SK-N-DZ (cell line): ENCODE measurements at places on chromosomes 13 and 19.

GRCh38 chr19:32254509-32254890 is 90.9 kb upstream of the ZNF507 start:
- DNase-seq = no peak

GRCh38 chr13:62847520-62847919 is 1431.9 kb upstream of the PCDH20 start:
- DNase-seq = no peak

GRCh38 chr13:112240076-112240475 is 136.1 kb upstream of the SPACA7 start:
- DNase-seq = no peak

DNA sequence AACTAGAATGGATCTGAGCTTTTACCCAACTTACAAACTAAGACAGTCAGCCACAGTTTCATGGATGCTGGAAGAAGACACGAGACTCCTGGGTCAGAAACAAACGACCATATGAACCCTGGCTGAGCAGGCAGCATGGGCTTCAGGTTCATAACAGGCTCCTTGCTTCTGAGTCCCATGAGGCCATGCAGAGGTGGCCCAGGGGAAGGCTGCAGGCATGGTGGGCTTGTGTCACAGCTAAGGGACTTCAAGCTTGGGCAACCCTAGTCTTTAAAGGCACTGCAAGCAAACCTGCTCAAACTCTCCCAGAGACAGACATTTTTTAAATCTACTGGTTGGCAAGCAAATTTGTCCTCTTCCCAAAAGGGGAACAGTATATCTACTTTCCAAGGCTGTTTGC is 5.1 kb upstream of the ARHGEF7 start:
- no peak for DNase-seq

GRCh38 chr13:96090240-96091101 is 564 bp downstream of the HS6ST3 start:
- DNase-seq = no peak

DNA sequence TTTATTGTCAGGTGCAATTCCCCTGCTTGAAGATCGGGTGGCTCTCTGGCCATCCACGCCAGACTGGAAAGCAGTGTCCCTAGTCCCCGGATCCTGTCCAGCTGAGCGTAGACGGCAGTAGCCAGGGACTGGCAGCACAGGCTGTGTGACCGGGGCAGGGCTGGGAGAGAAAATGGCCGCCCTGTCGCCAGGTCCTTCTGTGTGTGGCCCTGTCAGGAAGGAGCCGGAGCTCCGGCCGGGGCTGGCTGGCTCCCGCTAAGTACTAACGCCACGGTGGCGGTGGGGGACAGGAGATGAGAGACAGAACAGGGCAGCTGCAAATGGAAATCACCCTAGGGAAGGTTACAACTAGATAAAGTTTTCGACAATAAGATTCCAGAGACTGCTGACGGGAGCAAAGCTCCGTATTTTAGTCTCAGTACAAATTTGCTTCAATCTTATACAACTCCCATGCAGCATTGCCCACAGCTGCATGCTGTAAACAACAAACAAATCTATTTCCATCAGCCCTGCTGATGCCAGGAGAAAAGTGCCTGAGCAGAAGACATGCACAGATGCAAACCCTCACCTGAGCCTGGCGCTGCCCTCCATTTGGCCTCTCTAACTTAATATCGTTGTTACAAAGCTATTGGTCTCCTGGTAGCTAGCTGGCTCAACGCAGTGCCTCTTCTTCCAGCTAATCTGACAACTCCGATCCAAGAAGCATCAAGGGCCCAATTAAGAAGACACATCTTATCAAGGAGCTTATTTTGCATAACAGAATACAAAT is 253.0 kb downstream of the TSHZ3 start:
- peak; percentile 55 for DNase-seq

DNA sequence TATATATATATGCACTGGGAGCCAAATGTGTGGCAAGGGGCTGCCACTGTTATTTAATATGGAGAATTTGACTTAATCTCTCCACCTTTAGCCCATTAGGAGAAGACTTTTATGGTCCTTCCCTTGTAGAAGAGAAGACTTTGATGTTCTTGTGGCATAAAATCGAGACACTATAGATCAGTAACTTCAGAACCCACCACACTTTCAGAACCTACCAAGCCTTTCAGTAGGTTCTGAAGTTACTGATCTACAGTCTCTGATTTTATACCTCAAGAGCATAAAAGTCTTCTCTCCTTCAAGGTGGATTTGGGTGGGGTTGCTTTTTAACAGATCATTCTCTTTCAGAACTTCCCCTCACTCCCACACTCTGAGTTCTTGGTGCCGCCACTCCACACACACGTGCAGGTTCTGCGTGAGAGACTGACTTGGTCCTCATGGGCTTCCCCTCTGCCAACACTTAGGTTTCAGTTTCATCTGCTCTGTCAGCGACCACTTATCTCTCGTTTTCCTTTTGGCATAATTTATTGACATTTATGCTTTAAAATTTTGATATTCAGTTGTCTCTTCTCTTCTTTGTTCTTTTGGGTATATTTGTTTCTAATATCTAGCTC is 213.4 kb upstream of the PCDH17 start:
- no peak for DNase-seq

GRCh38 chr19:19623383-19623782 is 4.6 kb downstream of the LPAR2 start:
- no peak for DNase-seq

GRCh38 chr13:51688937-51689662 is 104.8 kb downstream of the WDFY2 start:
- no peak for DNase-seq

GRCh38 chr13:112844879-112845278 is 124.1 kb upstream of the MCF2L start:
- DNase-seq = no peak

GRCh38 chr19:9958379-9958821 is 22.1 kb upstream of the OLFM2 start:
- no peak for DNase-seq

- DNase-seq = no peak
Measured at GRCh38 chr13:41056194-41056593, 5.1 kb upstream of the WBP4 start.

DNA sequence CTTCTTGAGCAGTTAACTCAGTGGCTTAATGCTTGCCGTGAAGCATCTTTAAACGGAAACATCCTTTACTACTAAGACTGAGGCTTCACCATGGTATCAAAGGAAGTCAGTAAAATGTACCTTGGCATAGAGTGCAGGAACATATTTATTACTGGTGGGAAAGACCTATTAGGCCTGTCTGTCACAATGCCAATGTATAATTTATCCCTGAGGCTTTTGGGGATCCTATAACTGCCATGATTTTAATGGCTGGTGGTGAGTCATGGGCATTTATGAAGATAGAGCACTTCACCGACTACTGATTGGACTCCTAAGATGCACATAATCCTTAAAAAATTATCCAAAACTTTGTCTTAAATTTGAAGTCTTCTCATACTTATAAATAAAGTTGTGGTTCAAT is 79.6 kb downstream of the FGF14 start:
- DNase-seq = no peak

- DNase-seq = peak; percentile 19
Measured at GRCh38 chr13:43879755-43880181, at the start of gene LACC1. TSS of gene LACC1 (plus strand) at chr13:43879904. CDS start at chr13:43880986, 1,082 bp downstream.

DNA sequence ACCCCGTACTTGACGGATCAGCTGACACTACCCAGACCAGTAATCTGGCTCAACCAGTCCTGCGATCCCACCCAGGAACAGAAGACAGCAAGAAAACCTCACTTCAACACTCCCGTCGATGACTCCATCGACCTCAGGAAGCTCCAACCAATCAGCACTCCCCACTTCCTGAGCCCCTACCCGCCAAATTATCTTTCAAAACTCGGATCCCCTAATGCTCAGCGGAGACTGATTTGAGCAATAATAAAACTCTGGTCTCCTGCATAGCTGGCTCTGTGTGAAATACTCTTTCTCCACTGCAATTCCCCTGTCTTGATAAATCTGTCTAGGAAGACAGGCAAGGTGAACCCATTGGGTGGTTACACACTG is 1.2 kb downstream of the LSM4 start:
- DNase-seq = peak; percentile 57

GRCh38 chr13:105436943-105437342 is 1098.5 kb downstream of the EFNB2 start:
- DNase-seq = no peak

DNA sequence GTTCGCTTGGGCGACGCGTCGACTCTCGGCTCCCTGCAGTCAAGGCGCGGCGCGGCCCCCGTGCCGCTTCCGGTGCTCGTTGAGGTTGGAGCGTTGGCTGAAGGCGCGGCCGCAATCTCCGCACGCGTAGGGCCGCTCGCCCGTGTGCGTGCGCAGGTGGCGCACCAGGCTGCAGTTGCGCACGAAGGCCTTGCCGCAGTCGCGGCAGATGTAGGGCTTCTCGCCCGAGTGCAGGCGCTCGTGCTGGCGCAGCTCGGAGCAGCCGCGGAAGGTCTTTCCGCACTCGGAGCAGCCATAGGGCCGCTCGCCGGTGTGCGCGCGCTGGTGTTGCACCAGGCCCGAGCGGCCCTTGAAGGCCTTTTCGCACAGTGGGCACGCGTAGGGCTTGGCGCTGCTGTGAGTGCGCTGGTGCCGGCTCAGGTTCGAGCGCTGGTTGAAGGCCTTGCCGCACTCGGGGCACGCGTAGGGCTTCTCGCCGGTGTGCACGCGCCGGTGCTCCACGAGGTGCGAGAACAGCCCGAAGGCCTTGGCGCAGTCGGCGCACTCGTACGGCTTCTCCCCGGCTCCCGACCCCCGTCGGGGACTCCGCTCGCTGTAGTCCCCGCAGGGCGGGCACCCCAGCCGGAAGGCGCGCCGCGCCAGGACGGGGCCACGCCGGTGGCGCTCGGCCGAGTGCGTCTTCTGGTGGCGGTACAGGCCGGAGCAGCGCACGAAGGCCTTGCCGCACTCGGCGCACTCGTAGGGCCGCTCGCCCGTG is 5.3 kb upstream of the ZNF497 start:
- DNase-seq = no peak

GRCh38 chr13:99690426-99691174 is 189.3 kb downstream of the TM9SF2 start:
- no peak for DNase-seq

DNA sequence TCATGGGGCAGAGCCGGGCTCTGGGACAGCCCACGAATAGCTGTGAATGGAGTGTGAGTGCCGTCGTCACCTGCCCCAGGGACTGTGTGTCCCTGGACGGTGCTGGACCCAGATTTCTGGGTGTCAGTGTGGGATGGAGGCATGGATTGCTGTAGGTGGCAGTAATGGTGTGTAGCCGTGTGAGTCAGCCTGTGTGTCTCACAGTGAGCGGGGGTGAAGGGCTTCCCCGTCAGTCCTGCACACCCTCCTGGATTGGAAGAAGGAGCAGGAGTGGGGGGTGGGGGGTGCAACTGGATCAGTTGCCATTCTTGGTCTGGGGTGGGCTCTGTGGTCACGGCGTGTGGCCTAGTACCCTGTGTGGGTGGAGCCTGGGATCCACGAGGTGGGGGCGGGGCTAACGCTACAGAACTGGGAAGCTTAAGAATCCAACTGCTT is 6.5 kb upstream of the LTBP4 start:
- peak; percentile 49 for DNase-seq

DNA sequence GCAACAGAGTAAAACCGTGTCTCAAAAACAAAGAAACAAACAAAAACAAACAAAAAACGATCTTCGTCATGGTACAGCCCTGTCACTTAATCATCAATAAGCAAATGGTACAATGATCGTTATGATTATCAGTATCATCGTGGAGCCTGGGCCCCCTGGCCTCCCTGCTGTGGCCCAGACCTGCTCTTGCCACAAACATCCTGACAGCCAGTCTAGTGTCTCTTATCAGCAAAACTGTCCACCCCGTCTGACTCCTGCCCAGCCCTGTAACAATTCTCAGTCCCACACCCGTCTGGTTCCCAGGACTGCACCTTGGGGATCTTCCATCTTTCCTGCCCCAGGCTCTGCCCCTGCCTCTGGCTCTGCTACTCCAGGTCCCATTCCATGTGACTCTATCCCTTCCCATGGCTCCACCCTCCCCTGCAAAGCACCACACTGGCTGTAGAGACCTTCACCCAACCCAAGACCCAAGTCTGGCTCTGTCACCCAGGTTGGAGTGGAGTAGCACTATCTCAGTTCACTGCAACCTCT is 5.7 kb downstream of the ZNF653 start:
- DNase-seq = no peak

DNA sequence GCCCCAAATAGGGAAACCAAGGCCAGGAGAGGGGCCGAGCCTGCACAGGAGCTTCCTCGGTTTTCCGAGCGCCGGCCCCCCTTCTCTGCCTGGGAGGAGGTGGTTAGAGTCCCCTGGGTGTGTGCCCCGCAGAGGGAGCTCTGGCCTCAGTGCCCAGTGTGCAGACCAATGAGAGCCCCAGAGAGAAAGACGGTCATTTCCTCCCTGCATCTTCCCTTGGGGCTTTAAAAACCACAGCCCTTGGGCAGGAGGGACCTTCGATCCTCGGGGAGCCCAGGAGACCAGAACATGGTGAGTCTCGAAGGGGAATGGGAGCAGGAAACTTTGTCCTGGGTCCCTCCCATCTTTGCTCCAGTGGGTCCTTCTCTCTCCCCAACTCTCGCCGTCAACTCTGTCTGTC is at the start of gene C5AR1:
TSS of gene C5AR1 (plus strand) at position 254 of the 400 bp plus-strand sequence. CDS start at position 289, 35 bp downstream.
- DNase-seq = no peak

DNA sequence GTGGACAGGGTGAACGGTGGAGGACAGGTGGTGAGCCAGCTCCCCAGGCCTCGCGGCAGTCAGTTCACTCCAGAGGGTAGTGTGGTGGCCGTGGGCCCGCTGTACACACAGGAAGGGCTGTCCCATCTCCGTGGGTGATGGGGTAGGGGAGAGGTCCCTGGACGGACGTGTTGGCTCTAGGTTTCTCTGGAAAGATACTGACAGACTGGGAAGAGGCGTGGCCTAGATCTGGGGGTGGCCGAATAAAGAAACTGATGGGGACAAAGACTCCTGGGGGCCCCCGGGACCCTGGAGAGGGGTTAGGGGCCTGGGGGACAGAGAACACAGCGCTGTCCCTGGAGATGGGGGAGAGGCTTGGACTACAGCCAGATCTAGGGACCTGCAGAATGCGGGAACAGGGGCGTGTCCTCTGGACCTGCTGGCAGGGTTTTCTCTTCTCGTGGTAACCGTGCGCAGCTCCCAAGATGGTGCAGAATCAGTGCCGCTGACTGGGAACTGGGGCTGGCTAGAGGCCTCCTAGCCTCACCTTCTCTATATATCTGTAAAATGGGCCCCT is 4.0 kb upstream of the PRAM1 start:
- DNase-seq = no peak

GRCh38 chr13:99340638-99341037 is 33.4 kb upstream of the GPR183 start:
- no peak for DNase-seq
